NCI-H146 (cell line): ENCODE measurements at places on chromosomes 5 and 9.

DNA sequence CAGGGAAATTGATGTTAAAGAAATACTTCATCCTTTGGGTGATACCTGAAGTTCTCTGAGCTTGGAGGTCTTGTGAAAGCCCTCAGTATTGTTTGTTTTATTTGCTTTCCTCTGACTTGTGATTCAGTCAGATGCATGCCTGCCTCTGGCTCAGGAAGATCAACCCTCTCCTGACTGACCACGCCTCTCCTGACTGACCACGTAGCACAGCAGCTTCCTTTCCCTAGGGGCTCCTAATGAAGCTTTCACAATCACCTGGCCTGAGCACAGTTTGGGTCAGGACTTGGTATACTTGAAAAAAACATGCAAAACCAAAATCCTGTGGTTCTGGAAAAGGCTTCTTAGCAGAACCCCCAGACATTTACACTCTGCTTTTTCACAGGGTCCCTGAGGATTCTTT lies 3.8 kb downstream of the TGFBI start:
- no peak for DNase-seq

GRCh38 chr9:89891591-89892304 lies 286.9 kb downstream of the GADD45G start:
- no peak for DNase-seq

DNA sequence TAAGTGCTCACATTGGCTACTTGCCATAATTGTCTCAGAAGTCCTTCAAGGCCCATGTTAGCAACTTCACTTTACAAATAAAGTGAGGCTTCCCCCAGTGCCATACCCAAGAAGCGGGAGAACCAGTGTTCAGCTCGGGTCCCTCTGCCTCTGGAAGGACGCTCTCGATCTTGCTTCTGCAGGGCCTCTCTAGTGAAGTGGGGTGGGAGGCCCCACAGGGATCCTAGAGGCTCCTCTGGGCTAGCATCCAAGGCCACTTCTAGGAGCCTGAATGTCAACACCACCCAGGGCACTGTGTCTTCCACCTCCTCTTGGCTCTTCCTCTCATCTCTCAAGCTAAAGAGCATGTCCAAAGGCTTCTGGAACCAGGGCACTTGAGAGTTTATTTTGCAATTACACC lies 282.5 kb downstream of the GADD45G start:
- DNase-seq = no peak

DNA sequence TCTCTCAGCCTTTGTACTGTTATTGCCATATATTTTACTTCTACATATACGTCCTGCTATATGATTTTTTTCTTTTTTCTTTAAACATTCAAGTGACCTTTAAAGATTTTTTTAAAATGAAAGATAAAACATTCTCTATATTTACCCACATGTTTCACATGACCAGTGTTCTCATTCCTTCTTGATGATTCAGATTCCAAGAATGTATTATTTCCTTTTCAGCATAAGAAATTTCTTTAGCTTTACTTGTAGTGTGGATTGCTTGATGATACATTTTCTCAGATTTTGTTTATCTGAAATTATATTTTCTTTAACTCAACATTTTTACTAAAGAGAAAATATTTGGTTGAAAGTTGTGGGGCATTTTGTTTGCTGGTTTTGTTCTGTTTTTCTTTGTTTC lies 792.1 kb downstream of the BRINP1 start:
- no peak for DNase-seq

GRCh38 chr5:124289641-124290311 lies 456.7 kb downstream of the ZNF608 start:
- DNase-seq = peak; percentile 57

- peak; percentile 25 for DNase-seq
Measured at GRCh38 chr5:61245486-61245885, 83.2 kb upstream of the SMIM15 start.

DNA sequence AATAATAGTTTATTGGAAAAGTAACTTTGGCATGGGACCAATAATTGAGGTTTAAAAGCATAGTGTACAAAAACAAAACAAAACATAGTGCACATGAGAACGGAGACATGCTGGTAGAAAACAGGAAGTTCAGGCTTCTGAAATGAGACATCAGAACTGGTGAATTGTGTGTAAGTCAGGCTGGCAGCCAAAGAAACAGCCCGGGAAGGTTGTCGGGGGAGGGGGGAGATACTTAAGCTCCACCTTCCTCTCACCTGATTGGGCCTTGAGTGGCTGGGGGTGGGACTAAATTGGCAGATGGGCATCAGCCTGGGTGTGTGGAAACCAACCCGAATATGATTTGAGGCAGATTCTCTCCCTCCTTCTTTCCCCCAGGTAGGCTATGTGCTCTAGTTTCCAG lies 256.3 kb downstream of the SMARCA2 start:
- no peak for DNase-seq

DNA sequence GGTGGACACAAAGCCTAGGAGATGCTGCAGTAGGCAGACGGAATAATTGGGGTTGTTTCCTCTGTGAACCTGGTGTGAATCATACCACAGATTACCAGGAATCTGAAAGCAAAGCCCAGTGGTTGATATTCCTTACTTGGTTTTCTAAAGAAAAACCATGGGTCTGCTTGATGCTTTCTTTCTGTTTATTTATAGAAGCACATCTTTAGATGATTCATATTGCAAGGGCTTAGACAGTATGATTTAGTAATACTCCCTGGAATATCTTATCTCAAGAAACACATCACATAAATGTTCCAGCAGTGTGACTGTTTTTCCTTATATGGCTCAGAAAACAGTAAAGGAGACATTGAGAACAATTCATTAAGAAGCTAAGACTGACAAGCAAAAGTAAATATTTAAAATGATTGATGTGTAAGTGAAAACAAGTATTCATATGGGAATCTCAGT lies 623.3 kb downstream of the RAB3C start:
- no peak for DNase-seq

GRCh38 chr5:133265257-133265656 lies 213.4 kb downstream of the HSPA4 start:
- no peak for DNase-seq

GRCh38 chr5:10442576-10442975 lies 897 bp downstream of the ROPN1L start:
- DNase-seq = no peak

- DNase-seq = no peak
Measured at GRCh38 chr5:126219616-126220015, 203.6 kb upstream of the GRAMD2B start.

- no peak for DNase-seq
Measured at GRCh38 chr9:129282272-129282671, 104.2 kb upstream of the IER5L start.

- no peak for DNase-seq
Measured at GRCh38 chr5:174397206-174397605, 327.2 kb upstream of the MSX2 start.

- no peak for DNase-seq
Measured at GRCh38 chr9:116163293-116164055, 9.9 kb downstream of the PAPPA start.

DNA sequence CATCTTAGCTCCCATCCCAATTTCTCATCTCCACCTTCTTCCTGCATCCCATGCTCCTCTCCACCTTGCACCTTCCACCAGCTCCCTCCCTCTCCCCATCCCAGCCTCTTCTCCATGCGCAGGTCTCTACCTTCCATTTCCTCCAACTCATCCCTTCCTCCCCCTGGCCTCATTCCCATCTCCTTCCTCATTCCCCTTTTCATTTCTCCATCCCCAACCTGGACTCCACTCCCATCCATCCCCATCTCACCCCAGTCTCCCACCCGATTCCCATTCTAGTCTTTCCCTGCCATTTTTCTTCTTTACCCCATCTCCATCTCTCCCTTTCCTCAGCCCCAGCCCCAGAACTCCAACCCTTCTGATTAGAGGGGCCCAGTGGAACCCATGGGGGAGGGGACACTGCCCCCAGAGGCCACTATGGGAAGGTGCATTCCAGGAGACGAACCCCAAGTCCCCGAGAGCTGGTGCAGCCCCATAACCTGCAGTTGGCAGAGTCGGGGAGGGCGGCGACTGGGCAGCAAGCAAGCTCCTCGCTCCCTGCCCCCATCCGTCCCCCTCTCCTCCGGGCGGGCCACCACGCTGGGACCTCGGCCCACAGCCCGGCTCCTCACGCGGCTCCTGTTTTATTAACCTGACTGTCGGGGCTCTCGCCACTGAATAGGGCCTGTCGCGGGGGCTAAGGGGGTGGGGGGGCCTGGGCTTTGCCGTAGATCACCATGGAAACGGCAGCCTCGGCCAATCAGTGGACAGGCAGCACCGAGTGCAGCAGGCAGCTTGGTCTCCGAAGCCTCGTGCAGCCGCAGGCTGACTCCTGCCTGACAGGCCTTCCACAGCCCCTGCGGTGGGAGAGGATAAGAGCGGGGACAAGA lies 66.7 kb downstream of the PCDH1 start:
- peak; percentile 62 for DNase-seq

- DNase-seq = no peak
Measured at GRCh38 chr9:112408819-112409218, 28.9 kb downstream of the HSDL2 start.

DNA sequence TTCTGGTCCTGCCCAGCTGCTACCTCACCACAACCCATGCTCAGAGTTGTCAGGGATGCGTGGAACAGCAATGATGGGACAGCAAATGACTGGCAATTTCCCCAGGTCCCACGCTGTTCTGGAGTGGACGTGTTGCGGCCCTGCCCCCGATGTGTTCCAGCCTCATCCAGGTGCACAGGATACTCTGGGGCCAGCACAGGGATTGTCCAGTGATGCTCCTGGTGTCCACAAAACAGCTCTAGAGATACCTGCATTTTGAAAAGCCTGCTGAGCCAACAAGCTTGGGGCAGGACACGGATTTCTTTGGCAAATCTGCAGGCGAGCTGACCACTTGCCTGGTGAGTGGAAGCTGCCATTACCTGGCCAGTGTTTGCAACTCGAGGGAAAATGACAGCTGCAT lies 88.7 kb downstream of the ANKRD33B start:
- no peak for DNase-seq

- no peak for DNase-seq
Measured at GRCh38 chr5:32686799-32687498, 24.2 kb upstream of the NPR3 start.

DNA sequence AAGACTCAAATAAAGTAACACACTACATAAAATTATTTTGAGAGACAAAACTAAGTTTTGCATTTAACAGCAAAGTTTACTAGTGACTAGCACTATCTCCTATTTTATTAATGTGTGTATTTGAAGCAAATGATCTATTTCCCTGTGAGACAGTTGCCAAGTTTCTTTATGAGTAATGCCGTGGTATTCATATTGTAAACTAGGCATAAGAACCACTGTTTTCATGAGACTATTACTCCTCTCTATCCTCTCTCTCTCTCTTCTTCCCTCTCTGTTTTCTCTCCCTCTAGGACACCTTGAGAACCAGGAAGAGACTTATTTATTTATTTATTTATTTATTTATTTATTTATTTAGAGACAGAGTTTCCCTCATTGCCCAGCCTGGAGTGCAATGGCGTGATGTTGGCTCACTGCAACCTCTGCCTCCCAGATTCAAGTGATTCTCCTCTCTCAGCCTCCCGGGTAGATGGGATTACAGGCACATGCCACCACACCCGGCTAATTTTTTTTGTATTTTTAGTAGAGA lies 61.1 kb downstream of the MLANA start:
- no peak for DNase-seq

DNA sequence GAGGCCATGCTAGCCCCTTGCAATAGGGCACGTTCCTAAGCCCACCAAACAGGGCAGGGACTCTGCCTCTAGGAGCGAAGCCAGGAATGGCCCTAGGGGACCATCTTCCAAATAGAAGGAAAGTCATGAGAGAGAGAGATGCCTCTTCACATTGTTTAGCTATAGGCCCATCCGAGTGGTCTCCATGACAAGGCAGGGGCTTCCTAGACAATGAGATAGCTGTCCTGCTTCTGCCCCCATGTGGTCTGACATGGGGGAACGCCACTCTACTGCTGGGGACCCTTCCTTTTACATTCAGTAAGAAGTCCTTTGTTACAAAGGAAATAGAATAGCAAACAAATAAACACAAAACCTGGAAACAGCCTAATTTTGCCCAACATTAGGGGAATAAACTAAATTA lies 17.9 kb upstream of the KIF4B start:
- no peak for DNase-seq

DNA sequence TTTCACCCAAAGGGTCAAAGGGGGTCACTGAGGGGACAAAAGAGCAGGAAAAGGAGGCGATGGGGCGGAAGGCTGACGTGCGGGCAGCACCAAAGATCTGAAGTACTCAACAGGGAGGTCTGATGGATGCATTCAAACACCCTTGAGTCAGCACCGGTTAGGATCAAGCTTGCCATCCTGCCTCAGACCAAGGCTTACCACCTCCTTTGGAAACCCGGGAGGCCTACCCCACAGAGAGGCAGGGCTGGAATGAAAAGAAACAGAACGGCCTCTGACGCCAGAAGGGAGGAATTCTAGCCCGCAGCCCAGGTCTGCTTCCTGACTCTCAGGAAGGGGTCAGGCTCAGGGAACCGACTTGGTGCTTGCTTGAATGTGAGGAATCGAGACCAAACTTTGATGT lies 125.6 kb downstream of the PAPPA start:
- no peak for DNase-seq

GRCh38 chr5:170439223-170439943 lies 50.2 kb upstream of the KCNMB1 start:
- no peak for DNase-seq

DNA sequence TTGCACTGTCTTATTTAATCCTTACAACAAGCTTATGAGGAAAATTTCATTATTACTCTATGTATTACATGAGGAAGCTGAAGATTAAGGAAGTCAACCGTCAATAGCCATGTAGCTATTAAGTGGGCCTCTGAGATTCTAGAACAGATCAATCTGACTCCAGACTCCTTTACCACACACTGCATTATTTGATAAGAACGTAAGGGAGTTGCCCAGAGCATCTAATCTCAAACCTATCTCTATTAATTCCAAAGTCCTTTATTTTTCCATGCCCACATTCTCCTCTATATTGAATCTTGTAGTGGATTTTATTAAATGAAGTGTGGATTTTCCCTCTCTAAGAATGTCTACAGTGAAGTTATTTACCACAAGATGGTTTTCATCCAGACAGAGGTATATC lies 118.2 kb upstream of the MTAP start:
- no peak for DNase-seq

DNA sequence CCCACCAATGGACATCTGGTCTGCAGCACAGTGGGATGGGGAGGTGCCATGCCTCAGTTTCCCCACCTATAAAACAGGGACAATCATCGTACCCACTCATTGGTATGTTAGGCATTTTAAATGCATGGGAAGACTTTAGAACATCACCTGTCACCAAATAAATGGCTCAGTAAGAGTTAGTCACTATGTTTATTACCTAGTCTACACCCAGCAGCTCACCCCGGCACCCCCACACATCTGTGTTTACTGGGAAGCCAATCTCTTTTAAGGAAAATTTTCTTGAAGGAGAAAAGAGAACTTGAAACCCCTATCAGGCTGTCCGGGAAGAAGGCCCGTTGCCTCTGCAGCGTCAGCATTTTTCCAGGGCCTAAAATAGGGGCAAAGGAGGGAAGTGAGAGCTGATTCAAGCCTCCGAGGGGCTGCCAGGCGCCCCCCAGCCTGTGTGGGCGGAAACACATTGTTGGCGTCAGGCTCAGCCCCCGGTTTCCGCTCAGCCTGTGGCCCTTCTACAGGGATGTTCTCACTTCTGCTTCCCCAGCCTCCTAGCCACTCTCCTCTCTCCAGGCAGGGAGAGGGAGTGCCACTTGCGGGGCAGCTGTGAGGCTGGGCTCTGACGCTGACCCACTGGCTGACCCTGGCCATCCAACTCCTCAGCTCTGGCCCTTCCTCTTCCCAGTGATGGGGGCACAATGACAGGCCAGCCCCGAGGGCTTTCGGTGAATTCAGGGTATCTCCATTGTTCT lies 4.6 kb downstream of the CSF1R start:
- DNase-seq = no peak

- no peak for DNase-seq
Measured at GRCh38 chr5:71576241-71576640, 10.9 kb upstream of the MCCC2 start.
